ENCODE measurements at places on chromosomes 4 and X. TPM values are rescaled to one million over a fixed set of nuclear protein-coding genes. Genes with fewer than 3 reads are reported as not detected.

DNA sequence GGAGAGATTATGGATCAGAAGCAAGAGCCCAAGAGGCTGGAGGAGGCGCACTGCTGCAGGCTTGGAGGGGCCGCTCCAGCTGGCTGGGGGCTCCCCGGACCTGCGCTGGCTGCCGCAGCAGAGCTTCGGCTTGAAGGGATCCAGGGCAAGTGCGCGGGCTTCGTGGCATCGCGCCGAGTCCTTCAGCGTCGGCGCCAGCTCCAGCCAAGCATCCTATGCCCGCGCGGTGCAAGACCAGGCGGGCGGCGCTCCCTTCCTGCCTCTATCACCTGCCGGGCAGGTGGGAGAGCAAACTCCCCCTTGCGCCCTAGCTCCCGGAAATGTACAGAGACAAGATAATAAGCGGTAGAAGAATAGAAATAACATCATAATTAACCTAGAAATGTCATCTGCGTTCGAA, 10.5 kb upstream of the UCP1 start:
- DNase-seq: no peak

GRCh38 chrX:3320471-3321046, 25.9 kb downstream of the MXRA5 start:
- no peak for DNase-seq

DNA sequence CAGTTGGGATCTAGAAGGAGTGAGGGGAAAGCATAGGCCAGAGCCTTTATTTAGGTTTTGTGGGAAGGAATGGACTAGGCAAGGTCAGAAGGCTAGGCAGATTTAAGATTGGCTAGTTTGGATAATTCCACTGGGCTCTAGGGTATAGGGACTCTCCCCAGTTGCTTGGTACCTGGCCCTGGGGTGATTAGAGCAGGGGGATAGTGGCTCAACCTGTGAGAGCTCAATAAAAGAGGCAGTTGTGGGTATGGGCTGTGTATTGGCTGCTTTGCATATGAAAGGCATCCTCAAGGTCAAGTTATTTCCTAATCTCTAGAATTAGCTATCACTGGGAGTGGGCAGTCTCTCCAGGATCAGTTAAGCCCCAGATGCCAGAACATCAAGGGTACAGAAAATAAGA, 61.3 kb downstream of the ZNF81 start:
- no peak for DNase-seq

- no peak for DNase-seq
Observed at GRCh38 chr4:153497988-153498967, 32.1 kb downstream of the TMEM131L start.

- no peak for DNase-seq
Observed at GRCh38 chr4:173516621-173517524, 13.2 kb downstream of the HAND2 start.

- DNase-seq: no peak
Observed at GRCh38 chr4:96326846-96327245, 487.0 kb downstream of the PDHA2 start.

DNA sequence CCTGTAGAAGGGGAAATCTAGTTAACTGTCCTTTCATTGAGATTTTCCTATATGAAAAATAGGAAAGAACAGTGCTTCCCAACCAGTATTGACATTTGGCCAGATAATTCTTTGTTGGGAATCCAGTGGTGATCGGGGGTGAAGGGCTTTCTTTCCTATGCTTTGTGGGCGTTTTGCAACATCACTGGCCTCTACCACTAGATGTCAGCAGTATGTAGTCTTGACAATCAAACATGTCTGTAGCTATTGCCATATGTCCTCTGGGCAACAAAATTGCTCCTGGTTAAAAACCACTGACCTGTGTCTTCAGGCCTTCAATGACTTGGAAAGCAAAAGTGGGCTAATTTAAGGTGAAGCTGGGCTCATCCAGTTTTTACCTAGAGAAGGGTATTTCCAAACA, 658.5 kb downstream of the DACH2 start:
- DNase-seq: peak; percentile 4

DNA sequence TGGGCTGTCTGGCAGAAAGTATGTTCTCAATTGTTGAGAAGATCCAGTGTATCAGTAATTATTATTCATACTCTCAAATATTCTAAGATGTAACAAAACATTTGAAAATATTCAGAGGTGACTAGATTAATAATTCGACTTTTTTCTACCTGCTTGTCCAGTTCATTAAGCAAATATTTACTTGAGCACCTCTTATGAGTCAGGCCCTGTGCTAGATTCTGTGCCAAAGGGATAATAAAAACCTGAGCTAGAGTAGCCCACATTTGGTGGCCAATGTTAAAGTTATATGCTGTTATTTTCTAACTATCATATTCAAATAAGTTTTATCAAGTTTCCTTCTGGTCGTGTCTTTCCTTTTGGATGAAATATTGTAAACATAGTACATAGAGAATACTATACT, 58.5 kb downstream of the ARHGAP10 start:
- DNase-seq: no peak

DNA sequence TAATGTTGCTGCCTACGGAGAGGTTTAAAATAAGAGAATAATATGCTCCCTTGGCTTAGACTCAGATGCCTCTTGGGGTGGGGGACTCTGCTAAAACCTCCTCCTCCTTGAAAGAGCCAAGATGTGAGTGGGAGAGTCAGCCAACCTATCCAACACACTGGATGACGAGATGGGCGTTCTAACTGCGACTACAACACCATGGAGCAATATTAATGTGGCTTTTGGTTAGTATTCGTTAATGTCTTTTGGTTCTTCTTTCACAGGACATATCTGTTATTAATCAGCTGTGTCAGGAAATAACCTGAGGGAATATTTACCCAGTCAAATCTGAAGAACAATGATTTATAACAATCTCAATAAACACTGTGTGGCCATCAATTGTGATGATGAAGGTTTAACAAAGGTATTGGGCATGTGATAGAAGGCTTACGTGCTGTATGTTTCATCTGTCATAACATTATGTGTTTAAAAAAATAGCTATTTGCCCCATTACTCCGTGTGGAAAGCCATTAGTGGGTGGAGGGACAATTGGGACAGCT, 143.5 kb upstream of the FTHL17 start:
- DNase-seq: no peak

- no peak for DNase-seq
Observed at GRCh38 chrX:133655275-133656265, 240.3 kb upstream of the GPC4 start.

DNA sequence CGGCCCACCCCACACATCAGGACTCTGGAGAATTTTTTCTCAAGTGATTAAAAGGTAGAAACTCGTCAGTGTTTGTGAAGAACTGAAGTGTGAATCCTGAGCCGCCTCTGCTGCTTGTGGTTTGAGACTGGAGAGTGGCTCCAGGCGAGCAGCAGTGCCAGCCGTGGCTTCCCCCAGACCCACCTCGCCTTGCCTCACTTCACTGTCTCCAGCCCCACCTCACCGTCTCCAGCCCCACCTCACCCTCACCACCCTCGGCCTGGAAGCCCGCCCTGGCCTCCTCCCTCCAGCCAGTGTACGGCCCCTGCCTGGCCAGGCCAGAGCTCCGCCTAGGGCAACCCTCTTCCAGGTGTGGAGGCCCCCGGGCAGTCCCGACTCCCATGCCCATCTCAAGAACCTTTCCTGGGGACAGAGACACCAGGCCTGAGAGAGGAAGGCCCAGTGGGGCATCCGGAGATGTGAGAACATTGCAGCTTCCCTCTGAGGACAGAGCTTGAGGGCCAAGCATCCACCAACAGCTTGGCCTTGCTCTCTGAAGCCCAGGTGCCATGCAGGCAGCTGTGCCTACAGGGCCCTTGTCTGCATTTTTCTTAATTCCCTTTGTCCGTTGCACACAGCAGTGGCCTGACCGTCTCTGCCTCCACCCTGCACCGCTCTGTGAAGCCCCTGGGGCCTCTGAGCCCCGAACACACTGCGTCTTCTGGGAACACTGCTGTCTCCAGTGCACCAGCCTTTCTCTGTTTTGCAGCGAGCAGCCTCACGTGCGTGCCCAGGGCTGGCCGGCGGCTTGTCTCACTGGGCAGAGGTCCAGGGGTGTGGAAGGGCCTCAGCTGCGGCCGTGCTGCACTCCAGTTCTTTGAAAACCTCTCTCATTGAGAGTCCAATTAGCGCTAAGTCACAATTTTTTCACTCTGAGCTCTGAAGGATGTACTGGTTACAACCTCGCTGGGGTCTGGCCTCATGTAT, 13.8 kb downstream of the SH3BP2 start:
- DNase-seq: no peak

DNA sequence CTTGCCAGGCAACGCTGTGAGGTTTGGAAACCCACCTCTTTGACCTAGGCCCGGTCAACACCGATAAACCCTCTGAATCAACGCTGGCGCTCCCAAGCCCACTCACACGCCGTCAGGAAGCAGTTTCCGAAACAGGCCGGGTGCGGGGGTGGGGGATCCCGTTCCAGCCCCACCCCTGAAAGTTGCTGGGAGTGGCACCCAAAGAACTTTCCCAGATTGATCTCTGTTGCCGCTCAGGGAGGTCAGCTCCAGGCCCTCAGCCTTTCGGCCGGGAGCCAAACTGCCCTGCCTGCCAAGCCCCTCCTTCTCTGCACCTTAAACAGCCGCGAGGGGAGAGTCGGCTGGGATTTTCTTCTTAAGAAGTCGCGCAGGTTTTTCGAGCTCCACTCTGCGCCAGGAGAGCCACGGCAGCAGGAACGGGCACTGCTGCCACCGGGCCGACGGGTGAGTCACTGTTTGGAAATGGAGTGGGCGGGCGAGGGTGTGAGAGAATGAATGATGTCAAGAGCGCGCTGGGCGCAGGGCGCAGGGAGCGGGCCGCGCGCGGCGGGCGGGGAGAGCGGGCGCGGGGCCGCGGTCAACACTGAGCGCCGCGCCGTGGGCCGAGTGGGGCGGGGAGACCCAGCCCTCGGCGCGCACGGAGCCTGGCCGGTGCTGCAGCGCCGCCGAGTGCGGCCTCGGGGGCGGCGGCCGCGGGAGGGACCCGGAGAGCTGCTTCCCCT, at the start of gene SGMS2:
Gene SGMS2, plus strand, starts transcription at position 583 of the 722 bp plus-strand sequence. CDS start 70,622 bp downstream, outside the sequence.
- peak; percentile 44 for DNase-seq

The GPR82 gene
- total RNA-seq: not detected

The PFKFB1 gene
- total RNA-seq: 0.49 TPM

The DRP2 gene
- total RNA-seq: 1.6 TPM

The RAB41 gene
- total RNA-seq: not detected
